ENCODE measurements at places on chromosomes 5 and 9.

DNA sequence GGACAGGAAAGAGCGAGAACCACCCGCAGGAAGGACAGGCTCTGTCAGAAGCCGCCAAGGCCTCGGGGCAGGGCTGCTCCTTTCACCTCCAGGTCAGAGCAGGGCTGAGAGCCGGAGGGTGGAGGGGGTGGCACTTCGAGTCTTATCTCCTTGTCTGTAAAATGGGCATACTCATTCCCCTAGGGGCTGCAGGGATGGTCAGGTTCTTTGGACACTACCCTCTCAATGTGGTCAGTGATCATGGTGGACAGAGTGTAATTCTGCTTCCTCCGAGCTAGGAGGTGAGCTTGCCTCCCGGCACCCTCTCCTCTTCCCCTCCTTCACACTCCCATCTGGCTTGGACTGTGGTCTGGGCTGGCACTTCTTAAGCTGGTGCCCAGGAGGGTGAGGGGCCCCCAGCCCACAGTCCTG is 39.6 kb downstream of the RGS3 start:
- no peak for DNase-seq

GRCh38 chr9:108444400-108445358 is 411.1 kb downstream of the ACTL7B start:
- no peak for DNase-seq

DNA sequence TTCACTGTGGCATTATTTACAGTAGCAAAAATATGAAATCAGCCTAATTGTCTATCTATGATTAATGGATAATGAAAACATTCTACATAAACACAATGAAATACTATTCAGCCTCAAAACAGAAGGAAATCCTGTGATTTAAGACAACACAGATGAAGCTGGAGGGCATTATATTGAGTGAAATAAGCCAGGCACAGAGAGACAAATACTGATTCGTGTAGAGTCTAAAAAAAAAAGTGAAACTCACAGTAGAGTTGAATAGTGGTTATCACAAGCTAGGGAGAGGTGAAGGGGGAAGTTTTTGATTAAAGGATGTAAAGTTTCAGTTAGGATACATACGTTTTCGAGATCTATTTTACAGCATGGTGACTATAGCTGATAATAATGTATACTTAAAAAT is 122.2 kb downstream of the ADAMTS6 start:
- no peak for DNase-seq

DNA sequence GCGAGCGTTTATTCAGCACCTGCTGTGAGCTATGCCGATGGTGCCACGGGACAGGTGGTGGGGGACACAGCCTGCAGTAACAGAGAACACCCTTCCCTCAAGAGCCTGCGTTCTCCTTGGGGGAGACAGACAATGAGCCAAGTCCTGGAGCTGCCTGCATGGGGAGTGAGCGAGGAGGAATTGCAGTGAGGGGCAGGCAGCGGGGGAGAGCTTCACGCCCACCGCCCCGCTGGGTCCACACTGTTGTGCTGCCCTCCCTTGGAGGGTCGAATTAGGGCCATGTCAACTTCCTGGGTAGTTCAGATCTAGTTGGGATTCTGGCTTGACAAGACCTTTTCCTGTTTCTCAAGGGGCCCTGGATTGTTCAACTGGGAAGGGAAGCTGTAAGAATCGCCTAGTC is 55.5 kb upstream of the N4BP3 start:
- peak; percentile 2 for DNase-seq

DNA sequence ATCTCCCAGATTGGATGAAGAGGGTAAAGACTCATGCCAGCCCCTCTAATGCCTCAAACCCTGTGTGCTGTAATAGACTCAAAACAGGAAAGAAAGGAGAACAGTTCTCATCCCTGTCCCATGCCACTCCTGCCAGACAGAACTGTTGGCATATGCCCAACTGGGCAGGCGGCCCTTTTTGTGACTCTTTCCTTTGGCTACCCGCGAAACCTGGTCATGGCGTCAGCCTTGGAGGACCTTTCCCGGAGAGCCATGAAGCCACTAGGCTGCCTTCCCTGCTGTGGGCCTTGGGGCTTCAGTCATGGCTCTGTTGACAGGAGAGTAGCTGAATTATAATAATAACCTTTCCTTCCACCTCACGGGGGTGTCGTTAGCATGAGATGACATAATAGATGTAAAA is 75.9 kb upstream of the SEMA6A start:
- no peak for DNase-seq

DNA sequence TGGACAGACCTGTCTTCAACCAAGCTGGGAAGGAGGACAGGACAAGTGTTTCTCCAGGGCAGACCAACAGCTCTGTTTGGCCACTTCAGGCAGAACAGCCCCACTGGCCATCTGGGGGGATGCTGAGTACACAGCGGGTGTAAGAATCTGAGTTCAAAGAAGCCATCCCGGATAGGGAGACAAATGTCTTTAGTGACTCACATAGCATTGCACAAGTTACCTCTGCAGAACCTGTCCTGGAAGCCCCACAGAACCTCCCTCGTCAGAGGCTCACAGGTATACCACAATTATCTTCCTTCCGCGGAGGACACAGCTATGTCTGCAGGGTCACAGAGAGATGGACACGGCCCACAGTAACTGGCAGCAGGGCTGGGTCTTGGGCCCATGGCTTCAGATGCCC is 2.0 kb downstream of the OR2V2 start:
- no peak for DNase-seq

DNA sequence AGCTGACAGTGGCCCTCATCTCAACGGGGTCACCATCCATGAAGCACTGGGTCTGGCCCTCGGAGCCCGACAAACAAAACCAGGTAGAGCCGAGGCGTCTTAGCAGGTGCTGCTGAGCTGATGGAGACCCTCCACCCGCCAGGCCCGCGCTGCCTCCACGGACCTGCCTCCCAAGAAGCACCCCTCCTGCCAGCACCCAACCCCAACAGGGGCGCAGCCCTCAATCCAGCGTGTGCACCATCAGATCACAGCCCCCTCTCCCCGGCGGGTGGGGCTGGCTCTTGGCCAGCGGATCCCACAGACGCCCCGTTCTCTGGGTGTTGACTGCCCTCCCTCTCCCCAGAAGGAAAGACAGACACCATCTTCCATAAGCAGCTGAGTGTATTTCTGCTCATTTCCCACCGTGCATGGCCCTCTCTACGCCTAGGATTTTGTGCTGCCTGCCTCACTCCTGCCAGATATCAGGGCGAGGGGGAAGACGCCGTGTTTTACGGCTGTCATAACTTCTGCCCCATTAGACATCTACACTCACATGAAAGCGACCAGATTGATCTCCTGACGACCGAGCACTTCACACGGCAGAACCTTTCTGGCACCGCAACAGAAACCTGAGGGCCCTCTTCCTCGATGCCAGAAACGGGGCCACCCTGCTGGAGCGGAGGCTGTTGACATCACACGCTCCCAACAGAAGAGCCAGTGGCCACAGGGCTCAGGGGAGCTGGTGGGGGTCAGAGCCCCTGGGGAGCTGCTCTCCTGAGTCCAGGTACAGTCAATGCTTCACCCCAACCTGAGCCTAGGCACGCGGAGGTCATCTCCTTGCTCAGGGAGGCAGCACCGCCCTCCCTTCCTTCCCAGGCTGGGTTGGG is 12.4 kb downstream of the NACC2 start:
- no peak for DNase-seq

DNA sequence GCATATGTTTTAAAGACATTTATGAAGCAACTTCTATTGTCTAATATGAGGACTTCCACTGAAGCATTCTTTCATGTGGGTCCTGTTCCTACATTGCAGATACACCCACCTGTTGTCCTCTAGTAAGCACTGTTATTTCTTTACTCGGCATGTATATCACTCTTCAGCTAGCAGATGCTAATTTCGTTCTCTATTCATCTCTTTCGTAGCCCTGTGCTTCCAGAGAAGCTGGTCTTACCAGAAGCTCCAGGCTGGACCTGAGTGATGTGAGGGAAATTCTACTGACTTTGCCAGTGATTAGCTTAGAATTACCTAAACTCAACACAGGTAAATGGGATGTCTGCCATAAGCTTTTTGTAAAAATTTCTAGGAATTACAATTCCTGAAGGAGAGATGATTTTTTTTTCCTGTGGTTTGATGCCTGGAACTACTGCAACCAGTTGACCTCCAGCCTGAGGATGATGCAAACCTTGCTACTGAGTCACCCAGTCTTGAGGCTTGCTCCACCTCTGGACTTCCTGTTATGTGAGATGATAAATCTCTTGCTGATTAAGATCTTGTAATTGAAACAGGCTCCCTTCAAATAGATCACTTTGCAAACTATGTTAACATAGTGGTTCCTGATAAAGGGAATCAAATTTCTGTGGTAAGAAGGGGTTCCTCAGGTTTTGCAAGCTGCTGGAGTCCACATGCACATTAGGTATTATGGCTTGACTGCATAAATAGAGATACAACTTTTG is 52.2 kb upstream of the SPINK5 start:
- no peak for DNase-seq

- DNase-seq, result no peak
Observed at GRCh38 chr9:121818841-121819427, 167.5 kb downstream of the DAB2IP start.

DNA sequence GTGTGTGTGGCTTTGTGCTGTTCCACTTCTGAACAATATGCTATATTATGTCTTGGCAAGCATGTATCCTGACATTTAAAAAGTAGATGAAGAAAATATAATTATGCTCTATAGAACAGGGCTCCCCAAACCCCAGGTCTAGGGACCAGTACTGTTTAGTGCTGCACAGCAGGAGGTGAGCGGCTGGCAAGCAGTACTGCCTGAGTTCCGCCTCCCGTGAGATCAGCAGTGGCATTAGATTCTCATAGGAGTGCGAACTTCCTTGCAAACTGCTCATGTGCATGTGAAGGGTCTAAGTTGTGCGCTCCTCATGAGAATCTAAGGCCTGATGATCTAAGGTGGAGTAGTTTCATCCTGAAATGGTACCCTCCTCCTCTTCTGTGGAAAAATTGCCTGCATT is 979.1 kb upstream of the CTNND2 start:
- no peak for DNase-seq

- no peak for DNase-seq
Observed at GRCh38 chr5:97163790-97164285, 19.2 kb downstream of the RIOK2 start.
